ENCODE measurements at places on chromosomes 7 and 10.
A peak's percentile ranks its signal among the peaks of the same experiment; 100 is the strongest.

DNA sequence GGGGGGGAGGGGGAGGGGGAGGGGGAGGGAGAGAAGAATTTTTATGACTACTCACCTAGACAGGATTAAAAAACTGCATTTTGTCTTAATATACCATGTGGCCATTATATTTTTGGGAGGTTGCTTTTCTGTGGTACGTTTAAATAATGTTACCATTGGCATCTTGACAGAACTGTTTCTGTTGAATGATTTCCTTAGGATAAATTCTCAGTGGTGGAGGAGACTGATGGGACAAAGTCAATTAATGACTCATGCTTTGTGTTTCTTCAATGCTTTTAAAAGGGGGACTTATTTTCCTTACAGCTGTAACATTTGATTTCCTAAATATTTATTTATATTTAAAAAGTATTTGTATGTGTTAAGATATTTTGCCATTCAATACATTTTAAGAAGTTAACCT, 13.7 kb downstream of the AGR2 start:
- no peak for DNase-seq

- no peak for DNase-seq
Observed at GRCh38 chr10:129099992-129100391, 367.0 kb upstream of the MGMT start.

- no peak for DNase-seq
Observed at GRCh38 chr7:130950741-130951140, 216.7 kb upstream of the KLF14 start.

DNA sequence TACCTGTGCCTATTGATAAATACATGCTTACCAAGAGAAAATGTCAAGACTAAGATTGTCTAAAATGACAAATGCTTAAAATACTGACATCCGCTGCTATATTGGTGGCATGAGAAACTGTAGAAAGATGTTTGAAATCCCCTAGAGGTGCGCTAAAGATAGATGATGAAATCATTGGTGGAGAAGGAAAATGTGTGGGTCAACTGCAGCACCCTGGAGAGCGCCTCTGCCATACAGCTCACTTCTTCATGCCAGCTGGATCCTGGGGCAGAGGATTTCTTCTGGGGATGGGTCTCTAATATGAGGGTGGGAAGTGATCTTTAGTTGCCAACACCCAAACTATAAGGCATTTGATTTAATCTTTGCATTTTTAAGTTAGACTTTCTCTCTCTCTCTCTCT, 680.4 kb upstream of the POM121L12 start:
- DNase-seq: no peak

- DNase-seq: no peak
Observed at GRCh38 chr7:123537026-123537642, 2.7 kb upstream of the IQUB start.

GRCh38 chr7:71308096-71308495, 176.2 kb downstream of the GALNT17 start:
- peak; percentile 20 for DNase-seq

GRCh38 chr10:77626266-77626935, 11.2 kb downstream of the KCNMA1 start:
- peak; percentile 85 for DNase-seq

DNA sequence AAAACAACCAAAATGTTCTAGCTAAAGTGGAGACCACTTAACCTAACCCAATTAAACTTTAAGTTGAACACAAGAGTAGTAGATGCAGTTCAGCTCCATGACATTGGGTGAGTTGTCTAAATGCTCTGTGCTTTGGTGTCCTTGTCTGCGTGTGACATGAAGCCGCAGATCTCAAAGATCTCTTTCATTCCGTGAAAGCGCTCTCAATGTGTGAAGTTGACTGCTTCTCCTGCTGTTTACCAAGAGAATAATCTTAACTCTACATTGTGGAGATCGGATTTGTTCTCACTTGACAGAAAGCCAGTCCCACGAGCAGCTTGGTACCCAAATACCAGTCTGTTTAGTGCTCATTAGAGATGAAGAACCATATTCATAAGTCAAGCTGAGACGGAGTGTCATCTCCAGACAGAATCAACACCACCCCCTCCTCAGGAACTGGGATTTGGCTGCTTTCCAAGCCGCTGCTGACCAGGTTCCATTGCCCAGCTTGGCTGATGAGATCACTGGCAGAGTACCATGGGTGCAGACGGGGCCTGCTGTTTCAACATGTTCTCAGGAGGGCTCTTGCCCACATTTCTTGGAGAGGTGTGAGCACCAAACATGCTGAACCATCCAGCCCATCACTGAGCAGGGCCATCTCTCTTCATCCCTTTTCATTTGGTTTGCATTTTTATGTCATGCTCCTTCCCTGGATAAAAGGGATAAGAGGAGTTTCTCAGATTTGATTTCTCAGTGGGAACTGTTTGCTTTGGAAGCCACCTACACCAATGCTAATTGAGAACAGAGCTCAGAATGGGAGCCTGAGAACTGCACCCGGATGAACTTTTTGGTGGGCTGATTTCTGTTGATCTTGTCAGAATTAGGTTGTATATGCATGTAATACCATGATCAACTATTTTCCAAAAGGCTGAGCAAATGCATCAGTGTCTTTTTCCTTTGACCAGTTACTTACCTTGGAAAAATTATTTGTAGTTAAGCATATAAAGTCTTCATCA, 95.8 kb upstream of the AGBL3 start:
- no peak for DNase-seq

GRCh38 chr7:73769481-73770001, 529 bp downstream of the CLDN3 start:
- no peak for DNase-seq

DNA sequence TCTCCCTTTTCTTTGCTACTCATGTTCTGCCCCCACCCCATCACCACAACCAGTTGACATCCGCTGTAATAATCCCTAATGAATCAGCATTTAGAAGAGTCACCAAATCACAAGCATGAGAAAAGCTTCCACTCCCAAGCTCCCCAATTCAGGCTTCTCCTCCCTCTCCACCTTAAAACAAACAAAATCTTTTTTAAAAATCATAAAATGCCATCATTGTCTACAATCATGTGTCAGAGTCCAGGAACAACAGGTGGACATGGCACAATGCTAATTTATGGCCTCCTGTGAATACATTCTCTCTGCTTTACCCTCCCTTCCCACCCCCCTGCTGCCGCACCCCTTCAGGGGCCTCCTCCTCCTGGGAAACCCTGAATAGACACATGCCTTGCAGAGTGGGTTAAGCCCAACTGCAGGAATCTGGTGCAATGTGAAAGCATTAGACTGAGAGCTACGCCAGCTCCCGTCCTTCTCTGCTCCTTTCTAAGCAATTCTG, 3.7 kb downstream of the LRRC4 start:
- no peak for DNase-seq

DNA sequence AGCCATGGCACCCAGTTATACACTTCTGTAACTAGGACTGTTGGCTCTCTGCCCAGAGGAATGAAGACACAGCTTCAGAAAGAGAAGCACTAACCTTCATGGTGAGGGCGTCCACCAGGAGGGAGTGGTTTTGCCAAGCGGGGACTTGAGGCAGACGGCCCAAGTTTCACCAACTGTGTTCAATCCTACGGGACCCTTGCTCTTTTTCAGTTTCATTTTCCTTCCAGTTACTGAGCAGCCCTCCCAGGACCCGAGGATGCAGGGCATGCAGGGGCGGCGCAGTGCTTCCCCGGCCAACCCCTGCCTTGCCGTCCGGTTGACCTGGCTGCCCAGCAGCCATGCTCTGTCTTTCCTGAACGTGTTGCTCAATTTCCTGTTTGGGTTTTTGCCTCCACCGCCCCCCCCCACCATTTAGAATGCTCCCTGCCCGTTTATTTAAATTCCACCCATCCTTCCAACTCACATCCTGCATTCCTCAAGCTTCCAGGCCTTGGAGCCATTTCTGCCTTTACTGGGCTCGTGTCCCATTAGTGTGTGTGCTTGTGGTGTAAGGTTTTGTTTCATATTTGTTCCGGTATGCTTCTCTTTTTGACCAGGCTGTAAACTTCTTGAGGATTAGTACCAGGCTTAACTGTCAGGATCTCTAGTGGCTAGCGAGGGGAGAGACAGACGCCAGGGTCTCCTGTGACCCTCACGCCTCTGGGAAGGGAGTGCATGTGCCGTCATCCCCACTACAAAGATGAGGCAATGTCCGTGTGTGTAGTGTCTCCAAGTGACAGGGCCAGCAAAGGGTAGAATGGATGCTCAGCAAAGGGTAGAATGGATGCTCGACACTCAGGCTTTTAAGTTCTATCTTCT, 31.6 kb downstream of the IL15RA start:
- peak; percentile 90 for DNase-seq

DNA sequence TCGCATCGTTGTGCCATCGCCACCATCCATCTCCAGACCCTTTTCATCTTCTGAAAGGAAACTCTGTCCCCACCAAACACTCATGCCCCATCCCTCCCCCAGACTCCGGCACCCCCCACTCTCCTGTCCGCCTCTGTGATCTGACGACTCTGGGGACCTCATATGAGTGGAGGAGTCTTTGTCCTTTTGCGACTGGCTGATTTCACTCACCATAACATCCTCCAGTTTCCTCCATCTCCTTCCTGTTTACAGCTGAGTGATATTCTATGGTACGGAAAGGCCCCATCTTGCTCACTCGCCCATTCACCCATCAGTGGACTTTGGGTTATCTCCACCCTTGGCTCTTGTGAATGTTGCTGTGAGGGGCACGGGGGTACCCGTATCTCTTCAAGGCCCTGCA, 11.8 kb upstream of the INSIG1 start:
- no peak for DNase-seq

DNA sequence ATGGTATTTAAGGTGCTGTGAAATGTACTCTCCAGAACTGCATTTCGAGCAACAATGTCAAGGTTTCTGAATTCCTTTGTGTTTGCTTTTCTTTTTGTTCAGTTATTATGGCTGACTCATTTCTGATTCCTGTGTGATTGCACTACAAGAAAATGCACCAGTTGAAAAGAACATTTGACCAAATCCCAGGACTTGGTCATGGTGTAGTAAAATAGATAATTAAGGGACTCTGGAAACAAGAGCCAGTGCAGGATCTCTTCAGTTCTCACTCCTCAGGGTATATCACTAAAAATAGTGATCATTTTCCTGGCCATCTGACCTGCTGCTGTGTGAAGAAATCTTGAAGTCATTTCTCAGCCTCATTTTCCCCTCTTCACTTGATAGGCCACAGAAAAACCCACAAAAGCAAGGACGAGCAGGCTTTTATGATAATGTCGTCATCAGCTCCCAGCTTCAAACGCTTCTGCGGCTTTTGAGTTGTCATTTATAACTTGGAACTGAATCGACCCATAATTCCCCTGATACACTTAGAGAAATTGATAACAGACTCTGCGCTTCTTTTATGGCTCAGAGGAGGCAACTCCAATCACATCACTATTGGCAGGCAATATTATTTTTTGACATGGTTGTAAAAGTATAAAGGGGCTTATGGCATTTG, 274.7 kb downstream of the HDAC9 start:
- DNase-seq: peak; percentile 72

- DNase-seq: no peak
Observed at GRCh38 chr7:91033574-91033973, 230.7 kb upstream of the FZD1 start.

DNA sequence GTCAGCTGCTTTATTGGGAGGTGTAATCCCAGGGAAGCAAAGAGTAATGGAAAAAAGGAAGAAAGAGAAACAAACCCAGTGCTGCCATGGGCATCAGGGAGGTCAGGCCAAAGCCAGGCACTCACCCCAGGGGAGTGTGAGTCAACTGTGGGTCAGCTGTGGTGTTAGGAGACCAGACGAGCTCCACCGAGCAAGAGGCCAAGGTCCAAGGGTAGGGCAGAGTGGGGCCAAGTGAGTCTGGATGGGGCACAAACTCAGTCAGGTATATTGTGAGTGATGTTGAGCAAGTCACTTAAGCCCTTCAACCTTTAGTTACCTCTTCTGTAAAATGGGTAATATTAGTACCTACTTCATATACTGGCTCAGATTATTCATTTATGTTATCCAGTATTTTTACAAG, 30.4 kb upstream of the CDK13 start:
- no peak for DNase-seq

GRCh38 chr7:139680676-139681462, 96.9 kb downstream of the HIPK2 start:
- peak; percentile 81 for DNase-seq

GRCh38 chr10:100836891-100837290, 75.9 kb upstream of the SLF2 start:
- no peak for DNase-seq

DNA sequence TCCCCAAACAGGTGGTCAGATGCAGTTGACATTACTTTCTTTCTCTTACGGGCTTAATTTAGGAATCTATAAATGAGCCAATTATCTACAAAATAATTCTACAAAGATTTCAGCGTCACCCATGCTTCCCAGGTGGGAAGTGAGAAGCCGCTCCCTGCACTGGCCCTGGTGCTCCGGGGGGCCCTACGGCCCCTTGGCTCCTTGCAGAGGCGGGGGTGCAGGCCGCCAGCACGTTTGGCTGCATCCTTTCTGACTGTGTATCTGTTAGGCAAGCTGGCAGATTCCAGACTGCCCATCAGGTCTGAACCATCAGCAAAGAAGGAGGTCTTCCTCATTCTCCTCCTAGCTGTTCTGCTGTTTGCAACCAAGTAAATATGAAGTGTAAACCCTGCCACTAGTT, 16.3 kb downstream of the VWC2 start:
- DNase-seq: no peak

- DNase-seq: no peak
Observed at GRCh38 chr7:150341263-150342120, at the start of gene RARRES2. Gene RARRES2 (minus strand): TSS chr7:150341629. CDS start chr7:150340609, 1,020 bp downstream.

GRCh38 chr10:61304746-61305145, 148.4 kb downstream of the TMEM26 start:
- DNase-seq: no peak

GRCh38 chr7:80453699-80454340, 58.0 kb downstream of the GNAT3 start:
- DNase-seq: no peak

DNA sequence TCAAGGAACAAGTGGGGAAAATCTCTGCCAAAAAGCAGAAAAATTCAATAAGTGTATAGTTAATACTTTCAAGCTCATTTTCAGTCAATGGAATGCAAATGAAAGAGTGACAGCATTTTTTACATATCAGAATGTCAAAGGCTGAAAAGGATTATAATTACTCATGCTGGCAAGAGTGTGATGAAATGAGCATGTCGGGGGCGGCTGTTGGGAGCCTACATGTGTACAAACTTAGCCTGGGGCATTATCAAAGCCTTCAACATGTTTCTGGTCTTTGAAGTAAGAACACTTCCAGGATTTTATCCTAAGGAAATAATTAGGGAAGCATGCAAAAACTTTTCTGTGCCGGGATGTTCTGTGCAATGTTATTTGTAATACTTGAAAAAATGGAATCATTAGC, 221.7 kb upstream of the LYZL1 start:
- no peak for DNase-seq

DNA sequence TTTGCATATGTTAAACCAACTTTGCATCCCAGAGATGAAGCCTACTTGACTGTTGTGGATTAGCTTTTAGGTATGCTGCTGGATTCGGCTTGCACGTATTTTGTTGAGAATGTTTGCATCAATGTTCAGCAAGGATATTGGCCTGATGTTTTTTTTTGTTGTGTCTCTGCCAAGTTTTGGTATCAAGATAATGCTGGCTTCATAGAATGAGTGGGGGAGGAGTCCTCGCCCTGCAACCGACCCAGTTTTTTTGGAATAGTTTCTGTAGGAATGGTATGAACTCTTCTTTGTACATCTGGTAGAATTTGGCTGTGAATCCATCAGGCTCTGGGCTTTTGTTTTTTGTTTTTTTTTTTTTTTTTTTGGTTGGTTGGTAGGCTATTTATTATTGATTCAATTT, 147.9 kb downstream of the AHR start:
- no peak for DNase-seq

- DNase-seq: no peak
Observed at GRCh38 chr10:37896436-37896835, 39.0 kb upstream of the ZNF248 start.

GRCh38 chr7:93958216-93958615, 36.7 kb downstream of the GNG11 start:
- DNase-seq: no peak

- no peak for DNase-seq
Observed at GRCh38 chr7:44706788-44707557, 41.7 kb upstream of the ZMIZ2 start.
